ENCODE measurements at places on chromosomes 4 and X. TPM values are rescaled to one million over a fixed set of nuclear protein-coding genes. Genes with fewer than 3 reads are reported as not detected.

- no peak for DNase-seq
Measured at GRCh38 chr4:142585411-142585810, 260.7 kb downstream of the INPP4B start.

DNA sequence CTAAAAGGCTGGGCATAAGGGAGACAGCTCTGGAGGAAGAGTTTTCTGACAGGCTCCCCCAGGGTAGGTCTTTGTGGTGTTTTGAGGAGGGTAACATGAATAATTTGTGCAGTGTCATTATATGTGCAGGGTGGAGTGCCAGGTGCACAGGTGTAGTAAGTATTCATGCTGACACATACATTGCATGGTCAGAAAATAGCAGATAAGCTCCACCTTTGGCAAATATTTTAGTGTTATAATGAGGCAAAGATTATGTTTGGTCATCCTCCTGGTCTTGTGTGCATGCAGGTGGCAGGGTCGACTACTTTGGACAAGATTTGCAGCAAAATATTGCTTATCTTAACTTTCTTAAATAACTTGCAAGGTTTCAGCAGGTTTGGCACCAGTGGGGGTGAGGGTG is 910.4 kb upstream of the PCDH10 start:
- DNase-seq: no peak

The LONRF3 gene
- polyA plus RNA-seq: 4.8 TPM

The USP17L18 gene
- polyA plus RNA-seq: not detected

The VCX3B gene
- polyA plus RNA-seq: not detected

DNA sequence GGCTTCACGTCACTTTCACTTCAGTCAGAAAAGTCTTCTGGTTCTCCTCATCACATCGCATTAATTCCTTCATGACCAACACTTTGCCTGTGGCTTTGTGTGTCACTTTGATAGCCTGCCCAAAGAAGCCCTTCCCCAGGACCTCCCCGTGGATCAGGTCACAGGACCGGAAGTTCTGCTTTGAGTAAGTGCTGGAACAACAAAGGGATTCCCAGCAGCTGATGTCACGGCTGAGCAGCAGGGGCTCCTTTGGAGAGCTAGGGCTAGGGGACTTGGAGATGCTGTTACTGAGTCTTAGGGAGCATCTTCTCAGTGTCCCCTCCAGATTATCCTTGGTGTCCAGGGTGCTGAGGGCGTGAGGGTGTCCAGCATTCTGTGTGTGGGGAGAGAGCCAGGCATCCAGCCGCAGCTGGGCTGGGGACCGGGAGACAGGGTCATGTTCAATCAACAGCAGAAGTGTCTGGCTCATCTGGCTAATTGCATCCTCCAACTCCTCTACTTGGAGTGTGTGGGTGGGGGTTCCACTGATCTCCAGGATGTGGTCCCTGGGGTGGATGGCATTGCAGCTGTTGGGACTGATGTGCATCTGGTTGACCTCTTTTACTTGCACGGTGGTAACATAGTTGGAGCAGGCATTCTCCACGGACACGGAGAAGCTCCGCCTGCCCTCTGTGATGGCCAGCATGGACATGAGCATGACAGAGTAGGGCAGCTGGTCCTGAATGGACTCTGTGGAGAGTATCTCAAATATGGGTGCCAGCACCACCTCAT is 39.2 kb upstream of the ARHGAP6 start:
- DNase-seq: no peak

GRCh38 chr4:47776353-47776752 is 61.5 kb downstream of the CORIN start:
- no peak for DNase-seq

The RASSF6 gene
- polyA plus RNA-seq: 0.04 TPM

- DNase-seq: no peak
Measured at GRCh38 chrX:18927558-18927957, 56.4 kb downstream of the PHKA2 start.

The SSX2 gene
- polyA plus RNA-seq: not detected
